Endothelial cell (in vitro differentiated cells): ENCODE measurements at places on chromosomes 16 and 17.

GRCh38 chr16:27320261-27321012 lies 6.7 kb downstream of the IL4R start:
- DNase-seq: no peak

DNA sequence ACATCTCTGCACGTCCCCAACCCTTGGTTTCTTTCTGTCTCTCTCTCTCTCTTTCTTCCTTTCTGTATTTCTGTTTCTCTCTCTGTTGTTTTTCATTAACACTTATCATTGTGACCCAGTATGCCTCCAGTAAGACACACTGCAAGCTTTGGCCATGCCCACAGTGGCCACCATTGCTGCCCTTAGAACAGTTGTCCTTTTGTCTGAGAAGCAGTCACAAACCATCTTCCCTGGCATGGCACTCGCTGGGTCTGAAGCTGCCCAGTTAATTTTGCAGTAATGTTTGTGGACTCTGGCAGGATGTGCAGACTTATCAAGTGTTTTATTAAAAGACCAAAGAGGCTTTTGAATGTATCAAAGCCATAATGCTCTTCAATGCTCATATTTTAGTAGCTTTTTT lies 146.9 kb downstream of the MSI2 start:
- no peak for DNase-seq

- DNase-seq: no peak
These were observed 1.8 kb downstream of the TMIGD1 start for GRCh38 chr17:30332057-30332542.

- DNase-seq: no peak
These were observed 31.5 kb downstream of the KCNJ16 start for GRCh38 chr17:70106551-70106950.

GRCh38 chr17:37062021-37062420 lies 113.3 kb downstream of the AATF start:
- no peak for DNase-seq

GRCh38 chr17:20234276-20234675 lies 225.1 kb downstream of the SPECC1 start:
- no peak for DNase-seq

GRCh38 chr16:50246299-50247122 lies 19.8 kb upstream of the ADCY7 start:
- peak; percentile 41 for DNase-seq

GRCh38 chr16:78889346-78889745 lies 711.2 kb downstream of the MAF start:
- DNase-seq: no peak

- no peak for DNase-seq
These were observed 926.6 kb upstream of the RBFOX1 start for GRCh38 chr16:6406028-6406427.

GRCh38 chr17:39926135-39926587 lies 1.2 kb downstream of the ORMDL3 start:
- no peak for DNase-seq

DNA sequence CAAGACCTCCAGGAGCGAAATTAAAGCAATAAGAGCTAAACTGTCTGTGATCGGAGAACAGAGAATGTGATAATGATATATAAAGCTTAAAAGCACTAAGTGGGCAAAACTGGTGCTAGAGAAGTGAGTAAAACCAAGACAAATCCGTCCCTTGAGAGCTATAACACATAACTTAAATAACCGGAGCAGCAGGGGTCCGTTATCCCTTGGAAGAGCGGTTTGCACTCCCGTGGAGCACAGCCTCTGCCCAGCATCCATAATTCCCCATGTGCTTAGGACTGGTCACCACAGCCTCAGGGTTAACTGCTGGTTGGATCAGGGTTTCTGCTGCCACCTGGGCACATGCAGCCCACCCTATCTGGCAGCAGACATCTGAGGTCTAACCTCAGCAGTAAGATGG lies 489.0 kb downstream of the NPIPA7 start:
- no peak for DNase-seq

- DNase-seq: peak; percentile 67
These were observed 20.1 kb upstream of the TAOK1 start for GRCh38 chr17:29369831-29370735.

DNA sequence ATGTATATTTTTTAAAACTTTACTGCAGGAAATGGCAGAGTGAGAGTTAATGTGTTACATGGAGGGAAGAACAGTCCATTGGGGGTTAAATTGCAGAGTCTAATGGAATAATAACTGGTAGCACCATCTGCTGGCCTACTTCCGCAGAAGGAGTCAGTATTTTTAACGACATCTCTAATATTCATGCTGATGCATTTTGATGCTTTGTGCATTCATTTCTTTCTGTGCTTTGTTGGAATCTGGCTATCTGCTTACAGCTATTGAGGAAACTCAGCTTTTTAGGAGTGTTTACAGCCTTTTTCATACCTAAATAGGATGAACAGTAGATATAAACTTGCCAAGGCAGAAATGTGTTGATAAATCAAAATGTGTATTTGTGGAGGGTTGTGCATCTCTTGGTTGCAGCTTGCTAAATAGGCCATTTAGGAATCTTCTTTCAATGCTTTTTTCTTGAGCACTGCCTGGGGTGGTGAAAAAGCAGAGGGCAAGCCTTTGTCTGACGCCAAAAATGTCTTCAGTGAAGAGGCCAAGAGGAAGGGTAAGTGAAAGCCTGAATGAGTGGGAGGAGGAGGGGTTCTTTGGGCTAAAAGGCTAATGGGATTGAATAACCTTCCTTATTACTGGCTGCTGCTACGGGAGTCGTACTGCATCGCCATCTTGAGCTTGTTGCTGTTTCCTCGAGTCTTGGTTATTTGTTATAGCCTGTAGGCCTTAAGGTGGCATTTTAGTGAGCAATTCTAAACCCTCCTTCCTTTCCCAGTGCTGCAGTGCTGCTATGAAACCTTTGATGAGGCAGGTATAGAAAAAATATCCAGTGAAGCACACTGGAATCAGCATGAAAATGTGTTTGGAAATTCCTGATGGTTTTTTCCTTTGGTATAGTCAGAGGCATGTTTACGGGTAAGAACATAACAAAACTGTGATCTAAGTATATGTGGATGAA lies 153.3 kb downstream of the CHD9 start:
- peak; percentile 42 for DNase-seq

- no peak for DNase-seq
These were observed 14.6 kb downstream of the CDH3 start for GRCh38 chr16:68659412-68660358.

DNA sequence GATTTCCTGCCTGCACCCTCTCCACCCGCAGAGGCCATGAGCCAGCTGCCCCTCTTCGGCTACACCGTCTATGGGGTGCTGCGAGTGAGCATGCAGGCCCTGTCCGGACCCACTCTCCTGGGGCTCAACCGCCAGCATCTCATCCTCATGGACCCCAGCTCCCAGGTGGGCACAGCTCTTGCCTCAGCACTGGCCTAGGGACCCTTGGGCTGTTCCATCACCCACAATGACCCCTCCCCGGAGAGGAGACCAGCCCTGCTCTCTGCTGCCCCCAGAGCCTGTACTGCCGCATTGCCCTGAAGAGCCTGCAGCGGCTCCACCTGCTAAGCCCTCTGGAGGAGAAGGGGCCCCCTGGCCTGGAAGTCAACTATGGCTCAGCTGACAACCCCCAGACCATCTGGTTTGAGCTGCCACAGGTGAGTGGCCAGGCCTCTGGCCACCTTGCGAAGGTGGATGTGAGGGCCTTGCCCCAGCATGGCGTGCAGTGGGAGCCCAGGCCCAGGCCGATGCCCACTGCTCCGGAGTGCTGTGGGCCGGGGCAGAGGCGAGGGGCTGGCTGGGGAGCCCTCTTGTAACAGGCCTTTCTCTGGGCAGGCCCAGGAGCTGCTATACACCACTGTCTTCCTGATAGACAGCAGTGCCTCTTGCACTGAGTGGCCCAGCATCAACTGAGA lies 7.3 kb upstream of the SMIM5 start:
- peak; percentile 67 for DNase-seq

DNA sequence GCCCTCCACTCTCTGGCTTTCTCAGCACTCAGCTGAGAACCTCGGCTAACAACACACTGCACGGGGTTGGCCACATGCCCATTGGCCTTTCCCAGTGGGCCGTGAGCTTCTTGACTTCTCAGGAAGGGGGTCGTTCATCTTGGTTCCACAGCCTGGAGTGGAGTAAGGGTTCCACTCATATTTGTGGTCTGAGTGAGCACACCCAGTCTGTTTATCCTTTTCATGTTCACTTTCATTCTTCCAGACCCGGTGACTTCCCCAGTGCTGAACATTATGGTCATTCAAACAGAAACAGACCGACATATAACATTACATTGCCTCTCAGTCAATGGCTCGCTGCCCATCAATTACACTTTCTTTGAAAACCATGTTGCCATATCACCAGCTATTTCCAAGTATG lies 8.2 kb downstream of the MILR1 start:
- DNase-seq: no peak

DNA sequence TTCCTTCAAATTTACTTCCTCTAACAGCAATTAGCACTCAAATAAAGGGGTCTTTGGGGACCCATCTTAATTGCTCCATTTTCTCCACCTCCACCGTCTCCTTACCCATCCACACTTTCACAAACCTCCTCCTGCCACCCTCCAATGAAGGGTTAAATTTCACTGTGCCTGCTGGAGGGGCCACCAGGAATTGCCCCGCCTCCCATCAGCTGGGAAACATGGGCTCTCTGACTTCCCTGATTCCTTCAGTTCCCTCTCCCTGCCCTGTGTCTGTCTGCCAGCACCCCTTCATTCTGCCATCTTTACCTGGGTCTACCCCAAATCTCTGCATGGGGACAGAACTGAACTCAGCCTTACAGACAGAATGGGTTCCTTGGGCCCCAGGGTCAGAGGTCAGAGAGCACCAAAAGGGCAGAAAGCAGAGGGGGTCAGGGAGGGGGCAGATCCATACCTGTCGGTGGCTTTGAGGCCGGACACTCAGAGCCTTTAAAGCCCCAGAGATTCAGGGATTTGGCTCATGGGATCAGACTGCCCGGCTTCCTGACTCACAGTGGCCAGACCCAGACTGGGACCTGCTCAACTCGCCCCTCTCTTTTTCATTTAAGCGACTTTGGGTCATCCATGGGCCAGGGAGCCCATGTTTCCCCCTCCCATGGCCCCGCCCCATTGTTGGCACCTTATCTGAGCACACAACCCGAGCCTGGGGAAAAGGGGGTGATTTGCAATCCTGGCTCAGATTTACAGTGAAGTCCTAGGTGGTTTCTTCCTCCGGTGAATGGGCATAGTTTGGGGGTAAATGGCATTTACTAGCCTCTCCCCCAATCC lies 17.6 kb upstream of the SP2 start:
- DNase-seq: no peak
